ENCODE measurements at places on chromosomes 11 and 22. TPM values are rescaled to one million over a fixed set of nuclear protein-coding genes. Genes with fewer than 3 reads are reported as not detected.

The TRIM51 gene
- total RNA-seq = not detected

The MN1 gene
- total RNA-seq = 0.12 TPM

The COX8A gene
- 669 TPM for total RNA-seq

The L3MBTL2 gene
- total RNA-seq = 22.3 TPM

GRCh38 chr11:112318184-112318591 is 57.5 kb upstream of the PLET1 start:
- peaks cover 26% of the 10 kb centered on the region for H3K4me1 ChIP-seq
- H3K27me3 ChIP-seq = no peaks in the 10 kb centered on the region
- H3K27ac ChIP-seq = no peak overlapping the region

DNA sequence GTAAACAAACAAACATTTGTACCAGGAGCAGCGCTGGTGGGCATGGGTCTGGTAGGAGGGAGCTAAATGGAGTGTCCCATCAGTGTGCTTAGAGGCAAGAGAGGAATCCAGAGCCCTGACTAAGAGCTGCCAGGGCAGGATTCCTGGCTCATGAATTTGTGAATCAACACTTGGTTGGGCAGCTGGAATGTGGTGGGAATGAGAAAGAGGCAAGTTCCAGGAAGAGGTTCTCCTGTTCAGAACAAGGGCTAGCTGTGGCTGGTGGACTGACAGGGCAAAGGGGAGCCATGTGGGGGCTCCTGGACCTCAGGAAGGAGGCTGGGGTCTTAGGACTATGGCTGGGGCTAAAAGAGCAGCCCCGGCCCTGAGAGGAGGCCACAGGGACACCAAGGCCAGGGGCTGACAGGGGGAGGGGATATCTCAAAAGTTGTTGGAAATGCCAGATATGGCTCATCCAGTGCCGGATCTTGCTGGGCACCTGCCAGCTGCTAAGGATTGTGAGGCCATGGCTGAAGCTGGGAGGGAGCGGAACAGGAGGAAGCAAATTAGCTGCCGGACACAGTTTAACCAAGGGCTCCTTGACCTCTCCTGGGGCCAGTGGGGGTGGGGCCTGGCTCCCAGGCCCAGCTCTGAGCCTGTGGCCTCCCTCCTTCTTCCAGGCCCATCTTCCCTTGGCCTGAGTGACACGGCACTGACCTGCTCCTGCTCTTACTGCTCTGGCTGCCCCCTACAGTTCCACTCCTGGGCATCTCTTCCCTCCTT is 14.6 kb upstream of the P2RY6 start:
- no peaks in the 10 kb centered on the region for H3K4me1 ChIP-seq
- no peak overlapping the region for H3K27ac ChIP-seq
- DNase-seq = no peak

DNA sequence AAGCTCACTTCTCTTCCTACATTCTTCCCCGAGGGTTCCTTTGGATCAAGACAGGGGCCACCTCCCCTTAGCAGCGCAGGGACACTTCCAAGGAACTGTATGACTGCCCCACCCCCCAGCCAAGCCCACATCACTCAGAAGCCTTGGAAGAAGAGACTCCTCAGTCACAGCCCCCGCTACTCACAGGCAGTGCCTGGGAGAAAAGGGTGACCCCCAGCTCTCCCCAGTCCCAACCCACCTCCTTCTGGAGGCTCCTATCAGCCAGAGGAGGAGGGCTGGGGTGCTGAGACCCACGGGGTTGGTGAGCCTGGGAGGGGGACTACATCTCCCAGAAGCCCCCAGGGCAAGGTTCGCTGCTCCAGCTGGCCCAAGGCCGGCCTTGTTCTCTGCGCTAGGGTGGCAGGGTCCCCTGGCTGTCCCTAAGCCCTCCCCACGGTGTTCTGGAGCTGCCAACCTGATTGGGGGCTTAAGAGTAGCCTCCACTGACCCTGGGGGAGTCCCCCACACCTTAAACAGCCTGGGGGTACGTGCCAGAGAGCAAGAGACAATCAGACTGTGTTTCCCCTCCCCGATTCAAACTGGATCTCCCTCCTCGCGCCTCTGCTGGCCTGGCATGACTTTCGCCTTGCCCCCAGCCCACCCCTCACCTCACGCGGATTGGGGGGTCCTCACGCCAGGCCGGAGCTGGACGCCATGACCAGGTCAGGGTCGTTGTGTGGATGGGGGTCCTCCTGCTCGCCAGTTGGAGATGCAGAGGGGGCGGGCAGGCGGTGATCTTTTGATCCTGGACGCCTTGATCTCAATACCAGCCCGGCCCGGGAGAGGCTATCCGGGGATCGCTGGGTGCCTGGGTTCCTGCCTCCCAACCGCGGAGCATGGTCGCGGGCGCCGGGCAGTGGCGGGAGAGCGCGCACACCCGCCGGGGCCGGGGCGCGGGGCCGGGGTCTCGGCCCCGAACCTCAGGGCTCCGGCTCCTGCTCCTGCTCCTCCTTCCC is 838 bp downstream of the BCL9L start:
- peak overlapping the region; percentile 87 for H3K4me3 ChIP-seq
- peak overlapping the region; percentile 98 for H3K27ac ChIP-seq
- DNase-seq = peak; percentile 62
- H3K36me3 ChIP-seq = peaks cover 3% of the 10 kb centered on the region
- H3K4me1 ChIP-seq = peaks cover 43% of the 10 kb centered on the region
